Type B pancreatic cell (in vitro differentiated cells): ENCODE measurements at places on chromosomes 1 and 21.

GRCh38 chr1:226128487-226129075, 58.0 kb downstream of the ACBD3 start:
- H3K36me3 ChIP-seq = peaks cover 4% of the 10 kb centered on the region
- H3K4me1 ChIP-seq = peaks cover 43% of the 10 kb centered on the region
- DNase-seq = no peak
- peak overlapping the region; percentile 97 for H3K27ac ChIP-seq

DNA sequence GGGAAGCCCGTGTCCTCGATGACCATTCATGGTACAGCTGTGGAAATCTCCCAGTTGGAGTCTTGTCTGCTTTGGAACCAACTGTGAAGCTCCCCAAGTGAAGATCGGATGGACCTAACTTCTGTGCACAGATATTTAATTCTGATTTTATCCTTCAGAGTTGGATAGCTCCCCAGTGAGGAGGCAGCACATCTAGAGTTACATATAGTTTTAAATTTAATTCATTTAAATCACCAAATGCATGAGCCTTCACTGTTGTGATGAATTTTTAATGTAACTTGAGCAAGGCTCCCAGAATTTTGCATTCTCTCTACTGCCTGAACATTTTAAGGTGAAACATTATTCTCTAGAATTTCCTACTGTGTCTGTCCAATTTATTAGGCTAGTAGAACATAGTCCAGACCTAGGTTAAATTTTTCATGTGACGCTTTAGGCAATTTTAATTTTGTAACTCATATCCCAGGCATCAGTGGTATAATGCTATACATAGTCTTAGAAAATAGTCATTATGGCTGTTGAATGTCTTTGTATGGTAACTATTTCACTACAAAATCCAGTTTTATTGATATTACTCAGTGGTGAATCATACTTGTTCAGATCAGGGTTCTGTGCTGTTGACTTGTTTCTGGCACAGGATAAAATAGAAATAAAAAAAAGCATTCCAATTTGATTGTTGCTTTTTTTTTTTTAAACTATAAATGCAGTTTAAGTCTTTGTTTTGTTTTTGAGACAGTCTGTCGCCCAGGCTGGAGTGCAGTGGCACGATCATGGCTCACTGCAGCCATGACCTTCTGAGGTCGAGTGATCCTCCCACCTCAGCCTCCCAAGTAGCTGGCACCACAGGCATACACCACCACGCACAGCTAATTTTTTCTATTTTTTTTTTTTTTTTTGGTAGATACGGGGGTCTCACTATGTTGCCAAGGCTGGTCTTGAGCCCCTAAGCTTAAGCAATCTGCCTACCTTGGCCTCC, 66.9 kb downstream of the PRDM2 start:
- no peaks in the 10 kb centered on the region for H3K27me3 ChIP-seq
- peaks cover 22% of the 10 kb centered on the region for H3K36me3 ChIP-seq
- H3K27ac ChIP-seq = peak overlapping the region; percentile 42
- H3K4me1 ChIP-seq = peaks cover 52% of the 10 kb centered on the region
- H3K4me3 ChIP-seq = no peak overlapping the region
- DNase-seq = no peak

DNA sequence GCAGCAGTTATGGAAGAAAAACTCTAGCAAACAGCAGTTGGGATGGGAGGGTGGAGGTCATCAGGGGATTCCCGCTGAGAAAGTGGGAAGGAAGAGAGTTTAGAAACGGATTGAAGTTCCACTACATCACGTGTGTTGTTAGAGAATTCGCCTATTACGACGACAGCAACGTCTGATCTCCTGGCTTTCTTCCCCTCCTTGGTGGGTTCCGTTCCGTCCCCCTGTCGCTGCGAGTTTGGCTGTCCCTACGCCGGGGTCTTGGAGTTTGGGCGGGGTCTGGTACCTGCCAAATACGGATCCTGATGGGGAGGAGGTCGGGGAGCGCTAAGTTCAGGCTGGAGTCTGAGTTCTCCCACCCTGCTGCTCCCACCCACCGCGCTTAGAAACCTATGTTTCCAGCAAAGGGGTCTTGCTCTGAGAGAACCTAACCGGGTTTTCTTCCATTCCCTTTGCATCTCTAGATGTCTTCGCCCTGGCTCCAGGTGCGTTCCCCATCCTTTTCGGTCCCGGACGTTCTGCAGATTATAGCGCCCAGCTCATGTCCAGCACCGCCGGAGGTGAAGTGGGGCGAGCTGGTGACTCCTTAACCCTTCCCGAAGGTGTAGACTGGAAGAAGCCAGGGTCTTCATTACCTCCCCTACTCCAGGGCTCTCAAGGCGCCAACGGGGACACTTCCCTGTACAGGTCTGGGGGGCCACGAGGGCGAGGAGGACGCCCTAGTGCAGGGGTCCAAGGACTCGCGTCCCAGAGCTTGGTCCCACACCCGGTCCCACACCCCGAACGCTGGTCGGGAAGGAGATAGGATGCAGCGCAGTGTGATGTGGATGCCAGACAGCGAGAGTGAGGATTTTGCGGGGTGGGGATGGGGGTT, 641 bp upstream of the KCNK2 start:
- H3K36me3 ChIP-seq = no peaks in the 10 kb centered on the region
- peaks cover 13% of the 10 kb centered on the region for H3K4me1 ChIP-seq
- H3K4me3 ChIP-seq = peak overlapping the region; percentile 88
- peaks cover 77% of the 10 kb centered on the region for H3K27me3 ChIP-seq
- no peak for DNase-seq

GRCh38 chr1:95180371-95180770, 53.6 kb upstream of the RWDD3 start:
- no peak overlapping the region for H3K4me3 ChIP-seq
- no peak for DNase-seq
- no peaks in the 10 kb centered on the region for H3K36me3 ChIP-seq
- H3K4me1 ChIP-seq = no peaks in the 10 kb centered on the region
- no peaks in the 10 kb centered on the region for H3K27me3 ChIP-seq

- no peak overlapping the region for H3K4me3 ChIP-seq
- H3K4me1 ChIP-seq = peaks cover 31% of the 10 kb centered on the region
- H3K27ac ChIP-seq = no peak overlapping the region
Observed at GRCh38 chr1:82153272-82153629, 352.5 kb downstream of the ADGRL2 start.

DNA sequence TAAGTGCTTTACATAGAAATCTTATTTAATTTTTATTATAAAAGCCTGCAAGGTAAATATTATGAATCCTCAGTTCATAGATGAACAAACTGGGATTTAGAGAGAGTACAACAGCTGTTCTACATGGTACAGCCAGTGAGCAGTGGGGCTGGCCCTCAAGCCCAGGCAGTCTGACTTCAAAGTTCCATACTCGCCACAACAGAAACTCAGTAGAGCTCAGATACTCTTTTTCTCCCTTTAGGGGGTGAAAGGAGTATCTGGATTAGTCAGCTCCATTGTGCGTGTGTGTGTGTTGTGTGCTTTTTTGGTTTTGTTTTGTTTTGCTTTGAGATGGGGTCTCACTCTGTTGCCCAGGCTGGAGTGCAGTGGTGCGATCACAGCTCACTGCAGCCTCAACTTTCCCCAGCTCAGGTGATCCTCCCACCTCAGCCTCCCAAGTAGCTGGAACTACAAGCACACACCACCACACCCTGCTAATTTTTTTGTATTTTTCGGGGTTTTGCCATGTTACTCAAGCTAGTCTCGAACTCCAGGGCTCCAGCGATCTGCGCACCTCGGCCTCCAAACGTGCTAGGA, 378.5 kb downstream of the SMYD3 start:
- no peaks in the 10 kb centered on the region for H3K36me3 ChIP-seq
- DNase-seq = no peak
- H3K4me1 ChIP-seq = no peaks in the 10 kb centered on the region
- no peaks in the 10 kb centered on the region for H3K27me3 ChIP-seq
- no peak overlapping the region for H3K27ac ChIP-seq
- no peak overlapping the region for H3K4me3 ChIP-seq

- peaks cover 16% of the 10 kb centered on the region for H3K4me1 ChIP-seq
- no peak overlapping the region for H3K27ac ChIP-seq
- no peaks in the 10 kb centered on the region for H3K27me3 ChIP-seq
- DNase-seq = no peak
Observed at GRCh38 chr1:107934578-107934977, 30.4 kb downstream of the VAV3 start.

GRCh38 chr1:31523012-31523411, 53.3 kb upstream of the TINAGL1 start:
- peaks cover 3% of the 10 kb centered on the region for H3K27me3 ChIP-seq
- no peak overlapping the region for H3K4me3 ChIP-seq
- H3K4me1 ChIP-seq = no peaks in the 10 kb centered on the region
- no peak overlapping the region for H3K27ac ChIP-seq

GRCh38 chr1:22414244-22414751, 37.4 kb upstream of the ZBTB40 start:
- peaks cover 5% of the 10 kb centered on the region for H3K27me3 ChIP-seq
- H3K4me3 ChIP-seq = peak overlapping the region; percentile 51
- H3K36me3 ChIP-seq = no peaks in the 10 kb centered on the region
- H3K27ac ChIP-seq = peak overlapping the region; percentile 96

DNA sequence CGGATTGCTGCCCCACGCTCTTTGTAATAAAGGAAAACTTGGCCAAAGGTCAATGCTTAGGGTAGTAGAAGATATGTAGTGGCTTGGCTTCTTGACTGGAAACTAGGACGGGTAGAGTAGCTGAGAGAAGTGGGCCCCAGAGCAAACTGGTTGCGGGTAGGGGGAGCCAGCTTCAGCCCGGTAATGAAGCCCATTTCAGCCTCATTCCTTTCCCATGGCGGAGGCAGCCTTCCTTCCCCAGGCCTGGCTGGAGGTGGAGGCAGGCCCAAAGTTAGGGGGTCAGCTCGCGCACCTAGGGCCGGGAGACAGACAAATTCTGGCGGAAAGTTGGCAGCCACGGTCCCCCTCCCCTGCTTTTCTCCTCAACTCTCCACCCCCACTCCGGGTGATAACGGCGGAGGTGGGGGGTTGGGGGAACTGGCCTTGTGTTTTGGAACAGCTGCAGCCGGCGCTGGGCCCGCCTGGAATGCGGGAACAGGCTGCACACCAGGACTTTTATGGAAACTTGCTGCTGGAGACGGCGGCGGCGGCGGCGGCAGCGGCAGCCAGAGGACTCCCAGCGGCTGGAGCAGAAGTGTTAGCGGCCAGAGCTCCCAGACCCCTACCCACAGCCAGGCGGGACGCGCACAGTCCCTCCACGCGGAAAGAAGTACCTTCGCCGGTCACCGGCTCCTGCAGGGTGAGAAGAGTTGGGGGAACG, at the start of gene NEXN:
Gene NEXN (plus strand): TSS at position 544 of the 700 bp plus-strand sequence. CDS start 27,483 bp downstream, outside the sequence.
- peak within 1 kb of the TSS; percentile 87 for H3K27ac ChIP-seq
- H3K4me1 ChIP-seq = peaks cover 9% of the 10 kb centered on the region
- peaks cover 3% of the 10 kb centered on the region for H3K27me3 ChIP-seq
- no peaks in the 10 kb centered on the region for H3K36me3 ChIP-seq

GRCh38 chr1:20719261-20719660, 1.5 kb upstream of the KIF17 start:
- H3K27me3 ChIP-seq = peaks cover 36% of the 10 kb centered on the region
- H3K4me1 ChIP-seq = peaks cover 3% of the 10 kb centered on the region
- DNase-seq = no peak
- peak overlapping the region; percentile 75 for H3K4me3 ChIP-seq

- no peaks in the 10 kb centered on the region for H3K4me1 ChIP-seq
- H3K36me3 ChIP-seq = no peaks in the 10 kb centered on the region
- no peaks in the 10 kb centered on the region for H3K27me3 ChIP-seq
- H3K4me3 ChIP-seq = no peak overlapping the region
Observed at GRCh38 chr1:217363319-217363718, 267.6 kb downstream of the GPATCH2 start.

GRCh38 chr1:63651161-63651701, 58.0 kb downstream of the PGM1 start:
- no peak overlapping the region for H3K27ac ChIP-seq
- H3K4me3 ChIP-seq = no peak overlapping the region
- DNase-seq = no peak

- H3K27ac ChIP-seq = peak overlapping the region; percentile 95
- peak overlapping the region; percentile 92 for H3K4me3 ChIP-seq
- DNase-seq = no peak
- H3K27me3 ChIP-seq = no peaks in the 10 kb centered on the region
Observed at GRCh38 chr1:8425150-8425780, 107.4 kb downstream of the SLC45A1 start.

DNA sequence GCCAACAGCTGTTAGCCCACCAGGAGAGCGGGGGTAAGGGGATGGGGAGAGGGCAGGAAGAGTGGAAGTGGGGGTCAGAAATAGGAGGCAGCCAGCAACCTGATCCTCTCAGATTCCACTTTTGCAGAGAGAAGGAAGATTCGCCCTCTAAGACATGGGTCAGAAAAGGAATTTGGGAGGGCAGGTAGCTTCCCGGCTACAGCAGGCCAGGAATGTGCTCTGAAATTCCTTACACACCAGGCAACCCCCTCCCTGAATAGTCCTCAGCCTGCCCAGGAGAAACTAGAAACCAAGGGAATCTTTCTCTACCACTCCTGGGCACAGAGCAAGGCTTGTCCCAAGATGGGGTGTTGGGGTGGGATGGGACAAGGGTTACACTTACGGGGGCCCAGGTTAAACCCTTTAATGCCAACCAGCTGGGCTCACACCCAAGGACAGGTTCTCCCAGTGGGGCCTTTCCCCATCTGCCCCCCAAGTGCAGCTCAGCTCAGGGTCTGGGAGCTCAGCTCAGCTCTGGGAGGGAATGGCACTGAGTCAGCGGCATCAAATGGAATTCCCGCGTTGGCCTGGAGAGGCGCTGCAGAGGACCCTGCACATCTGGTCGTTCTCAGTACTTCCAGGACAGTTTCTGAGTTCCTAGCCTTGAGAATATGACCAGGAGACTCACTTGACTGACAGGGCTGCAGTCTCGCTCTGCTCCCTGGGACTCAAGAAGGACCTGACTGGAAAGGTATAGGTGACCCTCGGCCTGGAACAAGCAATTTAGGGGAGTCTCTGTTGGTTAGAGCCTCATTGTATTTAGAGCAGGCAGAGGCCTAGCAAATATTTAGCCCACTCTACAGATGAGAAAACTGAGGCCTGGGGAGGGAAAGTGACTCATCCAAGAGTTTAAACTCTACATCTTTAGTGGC, 761 bp downstream of the TNNT2 start:
- peak overlapping the region; percentile 80 for H3K27ac ChIP-seq
- peaks cover 40% of the 10 kb centered on the region for H3K4me1 ChIP-seq
- peak overlapping the region; percentile 72 for H3K4me3 ChIP-seq
- peaks cover 4% of the 10 kb centered on the region for H3K36me3 ChIP-seq
- no peak for DNase-seq

- no peak within 1 kb of the TSS for H3K27ac ChIP-seq
- H3K4me1 ChIP-seq = no peaks in the 10 kb centered on the region
- no peaks in the 10 kb centered on the region for H3K36me3 ChIP-seq
- DNase-seq = no peak
Observed at GRCh38 chr1:22643381-22643780, at the start of gene C1QC. TSS of gene C1QC (plus strand) at chr1:22643633. CDS start at chr1:22644024, 391 bp downstream.

- DNase-seq = peak; percentile 52
- H3K27ac ChIP-seq = no peak overlapping the region
- H3K4me1 ChIP-seq = peaks cover 5% of the 10 kb centered on the region
- no peak overlapping the region for H3K4me3 ChIP-seq
- peaks cover 7% of the 10 kb centered on the region for H3K27me3 ChIP-seq
Observed at GRCh38 chr21:39079617-39080016, 103.6 kb downstream of the PSMG1 start.
